T-helper 1 cell (primary cell): ENCODE measurements at places on chromosomes 5 and 9.

GRCh38 chr9:23438299-23438907 is 387.6 kb downstream of the ELAVL2 start:
- no peak for DNase-seq

DNA sequence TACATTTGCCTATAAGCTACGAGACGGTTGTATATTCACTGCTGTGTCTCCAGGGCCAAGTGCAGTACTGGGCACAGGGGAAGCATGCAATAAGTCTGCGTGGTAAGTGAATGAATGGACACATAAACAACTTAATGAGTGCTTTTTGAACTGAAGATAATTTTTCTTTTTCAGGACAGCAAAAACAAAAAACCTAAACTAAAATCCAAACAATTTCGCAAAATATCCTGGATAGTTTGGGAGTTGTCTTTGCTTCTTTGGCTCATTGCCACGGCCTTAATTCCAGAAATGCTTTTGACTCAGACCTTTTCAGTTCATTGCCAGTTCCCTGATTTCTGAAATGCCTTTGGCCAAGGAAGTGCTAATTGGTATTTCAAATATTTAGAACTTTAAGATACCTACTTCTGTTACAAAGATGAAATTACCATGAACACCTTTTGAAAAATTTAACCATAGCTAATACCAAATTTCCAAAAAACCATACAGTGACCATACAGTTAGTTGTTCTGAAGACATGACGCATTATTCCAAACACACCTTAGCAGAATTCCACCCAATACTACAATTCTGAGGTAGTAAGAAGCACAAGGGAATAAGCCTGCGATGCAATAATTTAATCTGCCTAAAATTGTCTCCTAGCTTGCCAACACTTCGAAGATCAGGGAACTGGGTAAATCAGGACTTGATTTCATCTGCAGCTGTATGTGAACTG is 42.8 kb downstream of the TEK start:
- DNase-seq, result no peak

GRCh38 chr5:178769617-178770260 is 39.3 kb upstream of the ZNF354A start:
- DNase-seq, result no peak

GRCh38 chr5:135016861-135017290 is 17.2 kb downstream of the PITX1 start:
- no peak for DNase-seq

DNA sequence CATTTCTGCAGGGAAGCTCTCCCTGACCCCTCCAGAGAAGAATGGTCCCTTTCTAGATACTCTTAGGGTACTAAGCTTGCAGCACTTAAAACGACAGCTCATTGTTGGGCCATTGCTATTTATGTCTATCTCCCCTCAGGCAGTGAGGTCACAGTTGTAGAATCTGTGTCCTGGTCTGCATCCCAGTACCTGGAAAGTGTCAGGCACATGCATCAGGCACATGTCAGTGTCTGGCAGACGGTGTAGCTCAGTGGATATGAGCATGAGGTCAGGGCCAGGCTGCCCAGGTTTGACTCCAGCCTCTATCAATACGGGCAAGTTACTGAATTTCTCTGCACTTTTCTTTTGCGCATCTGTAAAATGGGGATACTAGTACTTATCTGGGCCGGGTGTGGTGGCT is 22.2 kb upstream of the EEIG1 start:
- DNase-seq, result no peak

- DNase-seq, result peak; percentile 28
Measured at GRCh38 chr5:139636207-139636792, 11.8 kb upstream of the CXXC5 start.

- DNase-seq, result no peak
Measured at GRCh38 chr9:124480621-124480981, 26.6 kb downstream of the NR5A1 start.

DNA sequence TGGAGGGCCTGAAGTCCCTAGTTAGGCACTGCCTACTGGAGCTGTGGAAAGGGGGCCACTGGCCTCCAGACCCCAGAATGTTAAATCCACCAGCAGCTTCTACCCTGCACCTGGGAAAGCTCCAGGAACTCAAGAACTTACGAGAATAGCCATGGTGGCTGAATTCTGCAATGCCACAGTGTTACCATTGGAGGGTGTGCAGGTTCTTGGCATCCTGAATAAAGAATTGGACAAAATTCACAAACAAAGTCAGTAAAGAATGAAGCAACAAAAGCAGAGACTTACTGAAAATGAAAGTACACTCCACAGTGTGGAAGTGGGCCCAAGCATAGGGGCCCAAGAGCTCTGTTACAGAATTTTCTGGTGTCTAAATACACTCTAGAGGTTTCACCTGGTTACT is 107.0 kb downstream of the PRDM9 start:
- no peak for DNase-seq
